Hippocampal formation (tissue), 2 donors: ENCODE measurements at places on chromosomes 16 and 17.

GRCh38 chr17:8991514-8992285 is 26.2 kb upstream of the PIK3R5 start:
- DNase-seq, result peak; percentile 13

GRCh38 chr17:15912416-15912955 is 32.4 kb upstream of the ADORA2B start:
- no peak for DNase-seq

DNA sequence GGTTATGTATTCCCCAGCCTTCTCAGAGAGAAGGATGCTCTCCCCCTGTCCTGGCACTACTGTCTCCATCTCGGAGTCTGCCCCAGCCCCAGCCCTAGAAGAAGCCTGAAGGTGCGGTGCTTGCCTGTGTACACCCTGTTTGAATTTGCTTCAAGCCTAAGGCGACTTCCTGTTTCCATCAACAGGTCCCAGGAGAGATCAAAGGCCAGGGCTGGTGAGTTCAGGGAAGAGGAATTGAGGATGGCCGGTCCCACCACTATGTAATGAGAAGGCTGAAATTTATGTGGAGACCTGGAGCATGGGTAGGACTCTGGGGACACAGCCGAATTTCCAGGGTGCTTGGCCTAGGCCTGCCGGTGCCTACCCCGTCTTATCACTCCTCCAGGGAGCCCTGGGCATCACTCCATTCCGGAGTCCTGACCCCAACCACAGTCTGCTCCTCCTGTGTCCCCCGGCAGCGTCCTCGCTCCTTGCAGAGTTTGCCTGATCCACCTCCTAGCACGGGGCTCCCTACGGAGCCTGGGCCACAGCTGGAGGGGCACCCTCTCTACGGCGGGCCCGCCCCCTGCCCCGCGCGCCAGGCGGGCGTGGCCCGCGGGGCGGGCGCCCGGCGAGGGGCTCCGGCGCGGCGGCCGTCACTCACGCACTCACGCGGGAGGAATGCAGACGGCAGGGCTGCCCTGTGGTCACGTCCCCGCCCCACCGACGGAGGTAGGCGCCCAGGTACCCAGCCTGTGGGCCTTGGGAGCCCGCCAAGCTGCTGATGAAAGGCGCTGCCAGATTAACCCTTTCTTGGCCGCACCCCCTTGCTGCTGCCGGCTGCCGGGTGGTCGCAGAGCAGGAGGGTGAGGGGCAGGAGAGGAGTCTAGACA is 53.8 kb upstream of the TAC4 start:
- DNase-seq, result no peak

- no peak for DNase-seq
Observed at GRCh38 chr16:31246296-31246695, 13.5 kb upstream of the ITGAM start.

- no peak for DNase-seq
Observed at GRCh38 chr16:63361032-63361624, 1324.9 kb upstream of the CDH8 start.

GRCh38 chr17:6779411-6779810 is 3.4 kb downstream of the FBXO39 start:
- no peak for DNase-seq

GRCh38 chr17:20307326-20307910 is 159.9 kb downstream of the LGALS9B start:
- DNase-seq, result no peak

GRCh38 chr16:86664522-86665318 is 86.4 kb downstream of the FOXL1 start:
- no peak for DNase-seq

DNA sequence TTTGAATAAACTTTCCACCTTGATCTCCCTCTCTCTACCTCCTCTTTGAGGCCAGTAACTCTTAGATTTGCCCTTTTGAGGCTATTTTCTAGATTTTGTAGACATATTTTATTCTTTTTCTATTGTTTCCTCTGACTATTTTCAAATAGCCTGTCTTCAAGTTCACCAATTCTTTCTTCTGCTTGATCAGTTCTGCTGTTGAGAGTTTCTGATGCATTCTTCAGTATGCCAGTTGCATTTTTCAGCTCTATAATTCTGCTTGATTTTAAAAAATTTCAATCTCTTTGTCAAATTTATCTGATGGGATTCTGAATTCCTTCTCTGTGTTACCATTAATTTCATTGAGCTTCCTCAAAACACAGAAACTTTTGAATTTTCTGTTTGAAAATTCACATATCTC is 257.5 kb downstream of the HAPSTR1 start:
- DNase-seq, result no peak

GRCh38 chr17:58665946-58666857 is 25.6 kb downstream of the TEX14 start:
- DNase-seq, result no peak

DNA sequence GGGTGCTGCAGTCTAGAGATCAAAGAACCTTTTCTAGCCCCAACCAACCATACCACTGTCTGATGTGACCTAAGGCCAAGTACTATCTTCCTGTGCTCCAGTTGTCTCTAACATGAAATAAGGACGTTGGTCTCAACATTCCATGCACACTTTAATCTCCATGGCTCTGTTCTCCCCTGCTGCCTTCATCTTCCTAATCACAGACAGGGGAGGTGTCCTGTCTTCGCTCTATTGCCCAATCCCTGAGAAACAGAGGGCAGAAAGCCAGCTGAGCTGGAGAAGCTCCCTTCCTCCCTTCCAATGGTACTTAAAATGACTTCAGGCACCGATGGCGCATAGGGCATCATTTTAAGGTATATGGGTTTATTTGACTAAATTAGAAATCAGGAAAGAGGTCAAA is 148.9 kb upstream of the GNAO1 start:
- DNase-seq, result no peak
